ENCODE measurements at places on chromosomes 4 and X.

DNA sequence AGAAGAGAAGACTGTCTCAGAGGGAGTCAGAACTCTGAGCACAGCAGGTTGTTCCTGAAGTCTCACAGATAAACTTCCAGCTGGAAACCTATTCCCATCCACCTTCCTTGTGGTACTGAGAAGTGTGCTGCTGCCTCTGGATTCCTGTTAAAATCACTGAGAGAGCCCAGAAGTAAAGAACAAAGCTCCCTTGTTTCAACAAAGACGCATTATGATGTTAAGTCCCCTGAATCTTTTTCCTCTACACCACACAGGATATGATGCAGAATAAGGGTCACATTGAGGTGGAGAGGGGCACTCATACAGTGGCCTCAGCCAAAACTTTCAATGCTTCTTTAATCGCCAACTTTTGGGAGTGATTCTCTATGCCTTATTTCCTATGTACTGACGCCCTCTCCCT, 321.0 kb downstream of the OPHN1 start:
- no peak for DNase-seq

GRCh38 chr4:8050555-8051206, 107.9 kb downstream of the ABLIM2 start:
- DNase-seq: peak; percentile 59

DNA sequence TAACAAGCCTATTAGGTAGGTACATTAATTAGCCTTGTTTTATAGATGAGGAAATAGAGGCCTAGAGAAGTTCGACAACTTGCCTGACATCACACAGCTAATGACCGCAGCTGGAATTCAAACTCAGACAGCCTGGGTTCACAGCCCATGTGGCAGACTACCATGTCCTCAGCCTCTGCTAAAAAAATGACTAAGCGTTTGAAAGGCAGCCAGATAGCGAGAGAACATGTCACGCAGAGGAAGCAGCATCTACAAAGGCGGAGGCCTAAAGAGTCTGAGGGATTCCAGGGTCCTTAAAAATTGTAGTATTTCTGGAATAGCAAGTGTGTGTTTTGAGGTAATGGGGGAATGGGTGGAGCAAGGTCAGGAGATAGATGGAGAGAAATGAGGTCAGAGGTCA, 33.2 kb upstream of the BMP15 start:
- DNase-seq: no peak

DNA sequence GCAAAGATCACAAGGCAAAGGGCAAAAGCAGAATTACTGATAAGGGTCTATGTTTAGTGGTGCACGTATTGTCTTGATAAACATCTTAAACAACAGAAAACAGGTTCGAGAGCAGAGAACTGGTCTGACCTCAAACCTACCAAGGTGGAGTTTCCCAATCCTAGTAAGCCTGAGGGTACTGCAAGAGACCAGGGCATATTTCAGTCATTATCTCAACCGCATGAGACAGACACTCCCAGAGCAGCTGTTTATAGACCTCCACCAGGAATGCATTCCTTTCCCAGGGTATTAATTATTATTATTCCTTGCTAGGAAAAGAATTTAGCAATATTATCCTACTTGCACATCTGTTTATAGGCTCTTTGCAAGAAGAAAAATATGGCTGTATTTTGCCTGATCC, 51.5 kb downstream of the NPNT start:
- no peak for DNase-seq

DNA sequence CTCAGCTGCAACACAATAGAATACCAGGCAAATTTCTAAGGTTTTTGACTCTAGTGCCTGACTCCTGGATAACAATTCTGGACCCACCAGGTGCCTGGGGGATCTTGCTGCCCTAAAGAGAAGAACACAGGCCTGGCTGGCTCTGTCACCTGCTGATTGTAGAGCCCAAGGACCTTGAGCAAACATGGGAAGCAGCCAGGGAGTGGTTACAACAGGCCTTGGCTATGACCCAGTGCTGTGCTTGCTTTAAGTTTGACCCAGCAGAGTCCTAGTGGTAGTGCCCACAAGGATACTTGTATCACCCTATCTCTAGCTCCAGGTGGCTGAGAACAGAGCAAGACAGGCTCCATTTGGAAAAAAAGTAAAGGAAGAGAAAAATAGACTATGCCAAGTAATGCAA, 176.8 kb upstream of the DCAF12L2 start:
- no peak for DNase-seq

- peak; percentile 41 for DNase-seq
Measured at GRCh38 chrX:153032397-153033118, 23.7 kb upstream of the PNMA3 start.

DNA sequence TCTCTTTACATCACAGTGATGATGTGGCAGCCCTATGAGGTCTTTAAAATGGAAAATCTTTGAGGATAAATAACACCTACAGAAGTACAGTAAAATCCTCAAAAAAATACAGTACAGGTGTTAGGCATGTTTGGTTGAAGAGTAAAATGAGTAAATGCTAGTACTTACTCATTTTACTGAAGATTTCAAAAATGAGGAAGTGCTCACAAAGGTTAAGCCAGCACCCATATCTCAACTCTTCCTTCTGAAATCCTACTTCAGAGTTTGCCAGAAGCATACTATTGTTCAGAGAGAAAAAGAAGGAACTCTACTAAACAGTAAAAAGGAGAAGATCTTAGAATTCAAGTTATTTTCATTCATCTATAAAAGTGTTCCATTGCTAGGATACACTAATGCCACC, 130.9 kb downstream of the CBR4 start:
- DNase-seq: no peak

GRCh38 chr4:176404621-176405020, 84.9 kb downstream of the SPCS3 start:
- no peak for DNase-seq

- DNase-seq: no peak
Measured at GRCh38 chr4:184444953-184445309, 29.4 kb downstream of the IRF2 start.

GRCh38 chr4:136554033-136554432, 978.3 kb downstream of the PCDH18 start:
- no peak for DNase-seq

DNA sequence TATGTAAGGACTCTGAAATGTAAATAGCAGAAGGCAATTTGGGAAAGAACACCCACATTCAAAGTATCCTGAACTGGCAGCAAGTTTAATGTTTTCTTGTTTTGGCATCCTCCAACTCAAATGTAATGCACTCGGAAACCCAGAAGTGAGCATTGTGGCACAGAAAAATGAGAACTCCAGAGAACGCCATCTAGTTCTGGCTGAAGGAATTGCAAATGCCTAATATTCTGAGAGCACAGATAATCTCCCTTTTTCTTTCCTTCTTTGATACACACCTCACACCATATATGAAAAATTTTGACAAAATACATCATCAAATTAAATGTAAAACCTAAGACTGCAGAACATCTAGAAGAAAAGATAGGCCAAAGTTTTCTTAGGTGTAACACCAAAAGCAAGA, 52.1 kb downstream of the PWWP3B start:
- DNase-seq: no peak

DNA sequence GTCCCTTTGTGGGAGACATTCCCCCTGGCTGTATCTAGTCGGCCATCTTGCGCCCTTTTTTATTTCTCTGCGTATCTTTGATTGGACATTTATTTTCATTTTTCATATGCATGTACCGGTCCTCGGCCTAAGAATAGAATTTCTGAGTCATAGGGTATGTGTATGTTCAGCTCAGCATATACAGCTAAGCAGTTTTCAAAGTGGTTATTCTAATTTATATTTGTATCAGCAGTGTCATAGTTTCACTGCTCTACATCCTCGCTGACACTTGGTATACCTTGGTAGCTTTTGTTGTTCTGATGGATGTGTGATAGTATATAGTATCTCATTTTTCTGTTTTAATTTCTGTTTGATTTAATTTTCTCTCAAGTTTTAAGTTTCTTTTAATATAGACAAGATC, 38.7 kb downstream of the BEX3 start:
- no peak for DNase-seq

GRCh38 chr4:74395633-74396032, 30.7 kb downstream of the EREG start:
- no peak for DNase-seq

DNA sequence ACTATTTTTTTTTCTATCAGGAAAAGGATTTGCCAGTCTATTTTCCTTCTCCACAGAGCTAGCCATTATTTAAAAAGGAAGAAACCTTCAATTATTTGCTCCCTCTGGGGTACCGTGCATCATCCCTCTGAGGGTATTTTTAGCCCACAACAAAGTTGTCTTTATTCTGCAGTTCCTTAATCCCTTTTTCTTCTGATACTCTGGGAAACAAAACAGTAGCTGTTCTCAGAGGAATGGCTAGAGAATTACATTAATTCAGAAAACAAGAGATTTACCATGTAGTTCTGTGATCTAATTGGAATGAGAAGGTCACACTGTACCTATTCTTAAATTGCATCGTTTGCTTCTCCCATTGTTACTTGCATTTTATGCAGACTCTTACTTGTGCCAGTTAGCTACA, 1056.7 kb downstream of the STIM2 start:
- DNase-seq: no peak

GRCh38 chr4:6716018-6716911, at the start of gene BLOC1S4:
TSS of gene BLOC1S4 (plus strand) at chr4:6716174. CDS start at chr4:6716210, 36 bp downstream.
- DNase-seq: peak; percentile 78

DNA sequence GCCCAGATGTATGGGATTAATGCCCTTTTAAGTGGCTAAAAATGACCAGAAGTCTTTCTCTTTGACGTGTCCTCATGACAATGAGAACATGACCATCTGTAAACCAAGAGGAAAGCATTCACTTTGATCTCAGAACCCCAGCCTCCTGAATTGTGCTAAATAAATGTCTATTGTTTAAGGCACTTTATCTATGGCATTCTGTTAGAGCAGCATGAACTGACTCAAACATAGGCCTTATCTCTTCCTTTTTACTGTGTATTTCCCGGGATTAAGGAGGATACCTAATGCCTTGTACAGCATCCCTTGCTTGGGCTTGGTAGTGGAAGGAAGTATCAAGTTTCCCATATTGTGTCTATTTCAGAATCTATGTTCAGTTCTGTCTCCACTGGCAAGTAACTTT, 47.2 kb upstream of the HS3ST1 start:
- DNase-seq: no peak

GRCh38 chr4:6641164-6641970, 882 bp downstream of the MRFAP1 start:
- DNase-seq: no peak

DNA sequence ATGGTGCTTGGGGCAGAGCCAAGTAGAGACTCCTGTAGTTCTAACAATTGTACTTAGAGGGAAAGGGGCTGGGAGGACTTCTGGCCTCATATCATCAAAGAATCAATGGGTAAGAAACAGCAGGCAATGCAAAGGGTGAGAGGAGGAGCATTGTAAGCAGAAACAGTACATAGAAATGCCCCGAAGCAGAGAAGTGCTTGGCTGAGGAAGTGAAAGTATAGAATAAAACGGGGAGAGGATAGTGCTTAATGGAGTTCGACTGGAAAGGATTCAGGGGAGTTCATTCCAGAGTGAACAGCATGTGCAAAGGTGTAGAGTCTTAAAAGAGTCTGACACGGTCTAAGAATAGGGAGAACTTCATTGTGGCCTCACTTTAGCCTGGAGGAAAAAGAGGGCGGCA, 103.0 kb downstream of the SYNPO2 start:
- no peak for DNase-seq

DNA sequence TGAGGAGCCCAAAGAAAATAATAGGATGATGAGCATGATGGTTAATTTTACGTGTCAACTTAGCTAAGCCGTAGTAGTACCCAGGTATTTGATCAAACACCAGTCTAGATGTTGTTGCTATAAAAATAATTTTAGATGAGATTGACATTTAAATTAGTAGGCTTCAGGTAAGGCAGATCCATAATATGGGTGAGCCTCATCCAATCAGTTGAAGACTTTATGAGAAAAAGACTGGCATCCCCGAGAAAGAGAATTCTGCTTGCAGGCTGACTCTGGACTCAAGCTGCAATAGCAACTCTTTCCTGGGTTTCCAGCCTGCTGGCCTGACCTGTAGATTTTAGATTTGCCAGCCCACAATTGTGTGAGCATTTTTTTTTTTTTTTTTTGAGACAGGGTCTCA, 192.8 kb upstream of the LNX1 start:
- DNase-seq: no peak

- DNase-seq: no peak
Measured at GRCh38 chr4:95524729-95525128, 24.0 kb downstream of the UNC5C start.

All from tibial nerve (tissue), 4 donors.